Occipital lobe (tissue), 3 donors: ENCODE measurements at places on chromosomes 5 and 9. TPM values are rescaled to one million over a fixed set of nuclear protein-coding genes. Genes with fewer than 3 reads are reported as not detected.

DNA sequence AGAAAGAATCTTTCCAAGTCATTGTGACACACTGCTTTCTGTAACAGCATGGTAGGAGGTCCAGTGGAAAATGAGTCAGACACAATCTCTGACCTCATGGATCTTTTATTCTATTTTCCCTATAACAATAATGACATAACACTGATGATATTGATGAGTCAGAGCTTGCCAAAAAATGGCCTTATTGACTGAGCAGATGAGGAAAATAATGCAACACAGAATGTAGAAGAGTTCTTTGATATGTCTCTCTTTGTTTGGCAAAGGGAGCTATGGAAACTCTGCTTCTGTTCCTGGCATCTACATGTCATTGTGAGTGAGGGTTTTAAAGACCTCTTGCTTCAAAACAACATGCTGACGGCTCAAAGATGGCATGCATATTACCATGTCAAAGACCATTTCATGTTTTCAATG, 443.1 kb upstream of the ZNF608 start:
- no peak for DNase-seq

Gene TLX3
- total RNA-seq = not detected

DNA sequence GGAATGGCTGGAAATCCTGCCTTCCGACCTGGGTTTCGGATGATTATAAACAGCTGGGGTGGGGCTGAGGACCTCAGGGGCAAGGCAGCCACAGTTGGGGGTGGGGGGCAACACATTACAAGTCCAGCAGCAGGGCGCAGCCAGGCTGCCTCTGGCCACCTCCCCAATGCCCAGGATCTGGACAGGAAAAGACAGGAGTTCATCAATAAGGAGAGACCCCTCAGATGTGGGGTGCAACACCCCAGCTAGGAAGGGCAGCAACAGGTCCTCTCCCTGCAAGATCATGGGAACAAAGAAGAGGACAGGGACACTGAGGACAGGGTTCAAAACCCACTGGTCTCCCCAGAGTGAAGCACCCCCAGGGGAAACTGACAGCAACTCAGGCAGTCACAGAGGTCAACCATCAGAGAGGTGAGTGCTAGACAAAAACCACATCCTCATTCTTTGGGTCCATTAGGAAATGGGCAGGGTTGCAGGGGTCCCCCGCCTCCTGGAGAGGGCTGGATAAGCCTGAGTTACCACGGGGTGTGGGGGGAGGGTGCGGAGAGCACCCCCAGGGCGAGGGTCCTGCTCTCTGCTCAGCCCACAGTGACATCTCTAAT, 33.5 kb downstream of the SEMA4D start:
- no peak for DNase-seq

DNA sequence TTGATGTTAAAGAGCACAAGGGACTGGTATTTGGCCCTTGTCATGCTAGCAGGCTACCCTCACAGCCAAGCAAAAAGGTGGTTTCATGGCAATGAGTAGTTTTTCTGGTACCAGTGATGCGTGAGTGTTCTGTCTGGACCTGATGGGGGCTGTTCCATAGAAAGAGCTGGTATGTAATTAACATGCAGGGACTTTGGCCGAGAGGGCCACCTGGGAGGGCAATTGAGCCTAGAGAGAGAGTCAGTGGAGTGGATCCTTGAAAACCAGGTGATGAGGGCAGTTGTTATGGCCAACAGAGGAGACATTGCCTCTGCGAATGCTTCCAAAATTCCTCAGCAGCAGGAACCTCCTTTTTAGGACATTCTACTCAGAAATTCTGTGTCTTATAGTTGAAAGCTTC, 383.3 kb downstream of the PSAT1 start:
- no peak for DNase-seq

GRCh38 chr9:104969116-104969515, 41.2 kb upstream of the ABCA1 start:
- DNase-seq = no peak

GRCh38 chr5:155089643-155090042, 76.1 kb downstream of the KIF4B start:
- no peak for DNase-seq

GRCh38 chr5:98259595-98259994, 513.9 kb upstream of the RGMB start:
- DNase-seq = no peak

Gene KLHL3
- total RNA-seq = 8.7 TPM

GRCh38 chr9:19922476-19923118, 133.8 kb upstream of the SLC24A2 start:
- DNase-seq = peak; percentile 52

DNA sequence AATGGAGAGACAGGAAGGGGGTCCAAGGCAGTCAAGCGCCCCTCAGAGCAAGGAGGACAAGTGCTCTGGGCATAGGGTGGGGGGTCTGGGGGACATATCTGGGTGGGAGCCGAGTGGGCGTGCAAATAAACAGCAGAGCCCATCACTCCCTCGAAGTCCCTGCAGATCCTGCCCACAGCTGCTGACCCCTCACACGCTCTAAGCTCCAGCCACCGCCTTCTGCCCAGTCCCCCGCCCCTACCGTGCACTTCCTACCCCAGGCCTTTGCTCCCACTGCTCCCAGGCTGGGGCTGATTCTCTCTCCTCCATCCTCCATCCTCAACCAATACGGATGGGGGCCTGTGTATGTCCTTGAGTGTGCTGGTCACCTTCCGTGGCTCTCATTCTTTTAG, 16.9 kb upstream of the ALDH1B1 start:
- no peak for DNase-seq

- no peak for DNase-seq
Observed at GRCh38 chr5:15966651-15967050, 212.9 kb downstream of the MARCHF11 start.

- DNase-seq = no peak
Observed at GRCh38 chr9:33782395-33783152, 12.8 kb upstream of the PRSS3 start.

Gene REEP2
- 71.0 TPM for total RNA-seq

GRCh38 chr5:165028356-165028755, 1522.9 kb downstream of the MAT2B start:
- no peak for DNase-seq

Gene FABP6
- total RNA-seq = 1.4 TPM

Gene PCDHGA7
- total RNA-seq = 8.4 TPM

Gene NRG2
- 4.1 TPM for total RNA-seq

GRCh38 chr9:93304574-93305496, 120.9 kb downstream of the WNK2 start:
- peak; percentile 64 for DNase-seq

GRCh38 chr5:167998148-167998767, 293.2 kb upstream of the WWC1 start:
- DNase-seq = no peak

DNA sequence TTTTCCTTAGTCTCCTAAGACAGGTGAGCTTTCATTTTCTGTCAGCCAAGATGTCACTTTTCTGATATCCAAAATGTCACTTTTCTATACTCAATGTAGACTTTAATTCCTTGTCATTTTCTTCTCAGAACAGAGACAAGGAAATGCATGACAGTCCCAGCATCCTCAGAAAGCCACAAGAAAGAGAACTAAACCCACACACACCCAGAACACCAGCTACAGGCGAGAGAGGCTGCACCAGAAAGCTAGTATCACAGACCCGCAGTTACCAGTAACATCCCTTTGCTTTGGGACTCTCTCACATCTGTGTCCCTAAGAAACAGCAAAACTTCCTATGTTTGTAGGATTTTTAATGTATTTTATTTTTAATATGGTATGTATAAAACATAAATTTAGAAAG, 17.1 kb downstream of the TRMO start:
- DNase-seq = no peak

- DNase-seq = no peak
Observed at GRCh38 chr9:112112941-112113681, 62.0 kb downstream of the SUSD1 start.

DNA sequence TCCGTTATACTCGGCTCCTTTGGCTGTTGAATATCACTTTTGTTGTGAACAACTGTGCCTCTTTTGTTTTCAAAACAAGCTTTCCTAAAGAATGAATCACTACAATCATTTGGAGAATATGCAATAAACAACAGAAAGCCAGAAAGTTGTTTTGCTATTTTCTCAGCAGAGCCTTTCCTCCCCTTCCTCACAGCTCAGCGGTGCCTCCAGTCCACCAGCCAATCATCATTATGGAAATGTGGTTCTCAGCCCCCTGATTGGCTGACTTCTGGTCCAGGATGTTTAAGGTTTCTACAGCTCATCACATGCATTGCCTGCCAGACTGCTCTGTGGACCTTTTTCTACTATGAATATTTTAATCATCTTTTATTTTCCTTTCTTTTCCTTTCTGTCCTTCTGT, 9.1 kb upstream of the ZNF608 start:
- DNase-seq = no peak

DNA sequence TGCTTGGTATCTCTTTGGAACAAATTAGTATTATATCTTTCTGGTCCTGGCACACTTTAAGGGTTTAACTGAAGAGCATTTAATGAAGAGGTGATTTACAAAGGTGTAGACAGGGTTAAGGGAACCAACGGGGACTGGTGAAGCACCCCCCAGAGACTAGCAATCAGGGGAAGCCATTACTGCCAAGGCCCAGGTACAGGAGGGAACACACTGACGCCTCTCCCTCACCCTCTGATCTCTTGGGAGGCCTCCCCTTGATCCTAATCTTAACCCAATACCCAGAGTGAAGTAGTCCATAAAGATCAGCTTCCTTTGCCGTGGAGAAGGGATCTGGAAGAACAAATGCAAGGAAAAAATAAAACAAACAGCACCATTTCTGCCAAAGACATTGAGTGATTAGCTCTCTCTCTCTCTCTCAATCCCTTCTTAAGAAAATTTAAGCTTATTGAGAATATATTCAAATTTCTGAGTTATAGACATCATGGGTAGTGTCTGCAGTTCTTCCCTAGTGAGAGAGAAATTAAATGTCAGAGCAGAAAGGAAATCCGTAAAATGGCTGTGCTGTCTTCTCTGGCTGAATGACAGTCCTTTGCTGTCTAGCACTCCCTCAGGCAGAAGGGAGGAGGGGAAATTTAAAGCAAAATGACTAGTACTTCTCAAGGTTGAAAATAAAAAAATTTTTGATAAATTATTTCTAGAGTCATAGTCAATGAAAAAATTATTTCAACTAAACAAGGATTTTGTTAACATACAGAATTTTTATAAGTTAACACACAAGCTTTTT, 20.0 kb downstream of the F2R start:
- DNase-seq = no peak

GRCh38 chr5:10984021-10984715, 223.1 kb upstream of the DAP start:
- no peak for DNase-seq

DNA sequence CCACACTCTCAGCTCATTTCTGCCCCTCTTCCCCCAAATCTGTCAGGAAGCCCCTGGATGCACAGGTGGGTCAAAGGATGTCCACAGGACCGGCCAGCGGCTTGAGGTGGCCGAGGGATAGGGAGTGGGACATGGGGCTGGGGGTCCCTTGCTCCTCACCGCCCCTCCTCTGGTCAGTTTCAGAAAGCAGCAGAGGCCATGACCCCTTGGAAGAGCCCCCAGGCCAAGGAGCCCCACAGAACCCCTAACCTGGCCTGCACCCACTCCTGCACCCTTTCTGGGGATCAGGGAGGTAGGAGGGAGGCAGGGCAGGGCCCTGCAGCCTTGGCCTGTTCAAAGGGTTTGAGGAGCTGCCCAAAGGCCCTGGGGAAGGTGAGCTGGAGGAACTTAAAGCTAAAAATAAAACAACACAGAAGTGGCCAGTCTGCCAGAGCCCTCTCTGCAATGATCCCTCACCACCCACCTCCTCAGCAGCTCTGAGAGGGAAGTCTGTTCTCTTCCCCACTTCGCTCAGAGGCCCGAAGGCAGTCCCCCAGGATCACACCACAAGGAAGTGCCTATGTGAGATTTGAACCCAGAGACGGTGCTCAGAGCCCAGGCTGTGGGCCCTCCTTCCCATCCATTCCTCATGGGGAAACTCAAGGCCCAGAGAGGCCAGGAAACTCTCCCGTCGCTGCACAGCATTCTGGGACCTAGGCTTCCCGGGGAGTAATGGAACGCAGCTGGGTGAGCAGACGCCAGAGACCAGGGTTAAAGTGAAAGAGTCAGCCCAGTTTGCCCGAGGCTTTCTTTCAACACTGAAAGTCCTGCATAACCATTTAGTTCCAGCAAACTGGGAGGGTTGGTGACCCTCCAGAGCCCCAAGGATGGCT, 910 bp downstream of the ENG start:
- DNase-seq = no peak

GRCh38 chr9:2526071-2526828, 95.3 kb upstream of the VLDLR start:
- DNase-seq = no peak

DNA sequence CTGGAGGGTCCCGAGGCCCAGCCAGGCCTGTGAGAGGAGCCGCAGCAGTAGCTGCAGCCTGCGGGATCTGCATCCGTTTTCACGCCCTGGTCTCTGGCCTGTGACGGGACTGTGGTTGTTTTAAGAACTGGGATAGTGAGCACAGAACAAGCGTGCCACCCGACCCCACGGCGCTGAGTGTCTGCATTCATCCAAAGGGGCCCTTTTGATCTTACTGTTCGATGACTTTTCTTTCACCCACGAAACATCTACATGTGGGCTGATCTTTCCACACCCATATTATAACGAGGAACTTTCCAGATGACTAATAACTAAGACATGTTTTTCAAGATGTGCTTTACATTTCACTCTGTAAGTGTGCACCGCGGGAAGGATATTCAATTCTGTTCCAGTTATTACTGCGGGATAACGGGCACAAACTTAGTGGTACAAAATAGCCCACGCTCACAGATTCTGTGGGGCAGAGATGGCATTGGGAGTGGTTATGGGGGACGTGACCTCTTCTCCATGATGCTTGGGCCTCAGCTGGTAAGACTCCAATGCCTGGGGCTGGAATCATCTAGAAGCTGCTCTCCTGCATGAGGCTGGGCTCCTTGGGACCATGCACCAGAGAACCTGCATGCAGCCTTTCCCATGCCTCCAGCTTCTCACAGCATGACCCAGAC, 165.0 kb downstream of the SYK start:
- no peak for DNase-seq

DNA sequence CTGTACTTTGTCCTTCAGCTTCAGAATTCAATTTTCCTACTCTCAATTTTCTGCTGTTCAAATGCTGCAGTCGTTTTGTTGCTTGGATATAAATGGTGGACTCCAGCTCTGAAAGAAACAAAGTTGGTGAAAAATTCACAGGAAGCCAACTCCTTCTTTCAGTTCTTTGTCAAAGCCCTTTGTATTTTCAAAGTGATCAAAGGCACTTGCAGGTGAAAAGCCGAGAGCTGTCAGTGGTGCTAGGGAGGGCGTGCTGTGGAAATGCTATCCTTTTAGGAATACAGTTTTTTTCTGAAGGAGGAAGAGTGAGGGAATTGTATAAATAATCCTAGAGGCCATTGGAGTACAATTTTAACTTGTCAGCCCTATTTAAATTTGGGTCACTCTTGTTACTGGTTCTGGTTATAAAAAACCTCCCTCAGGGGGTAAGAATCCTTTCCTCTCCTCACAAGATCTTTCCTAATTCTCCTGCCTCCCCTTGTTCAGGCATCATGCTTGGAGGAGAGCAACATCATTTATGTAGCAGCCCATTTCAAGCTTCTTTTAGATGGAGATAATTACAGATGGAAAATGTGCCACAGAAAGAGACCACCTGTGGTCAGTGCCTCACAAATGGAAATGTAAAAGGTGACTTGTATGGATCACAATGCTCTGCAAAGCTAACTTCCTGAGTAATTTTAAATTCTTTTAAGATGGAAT, 62.5 kb upstream of the GHR start:
- no peak for DNase-seq
